Smooth muscle cell of the pulmonary artery (primary cell): ENCODE measurements at places on chromosomes 5 and 9. TPM values are rescaled to one million over a fixed set of nuclear protein-coding genes. Genes with fewer than 3 reads are reported as not detected.

FOXE1 gene
- 0.07 TPM in 1 of 2 replicates, not detected in the other for total RNA-seq

SLCO6A1 gene
- total RNA-seq, result not detected in 2 replicates

IL5 gene
- total RNA-seq, result not detected in 2 replicates

MARVELD2 gene
- total RNA-seq, result 1.6 and 1.7 TPM in 2 replicates

NPR2 gene
- 43.6 and 53.1 TPM in 2 replicates for total RNA-seq

CDC42SE2 gene
- total RNA-seq, result 19.7 and 20.1 TPM in 2 replicates

TARS1 gene
- 185 and 188 TPM in 2 replicates for total RNA-seq

GPR150 gene
- total RNA-seq, result 0.40 and 0.46 TPM in 2 replicates

PLPPR1 gene
- not detected in 2 replicates for total RNA-seq

PTPN3 gene
- total RNA-seq, result 3.9 and 7.2 TPM in 2 replicates

RFX3 gene
- 5.0 and 5.4 TPM in 2 replicates for total RNA-seq

GRIN3A gene
- total RNA-seq, result not detected in 2 replicates

ANKRD18A gene
- not detected in 2 replicates for total RNA-seq

SELENOP gene
- 2.5 and 15.6 TPM in 2 replicates for total RNA-seq

FAM221B gene
- total RNA-seq, result not detected in 2 replicates

BRD3OS gene
- 31.5 and 32.4 TPM in 2 replicates for total RNA-seq
